Activated CD4-positive, alpha-beta T cell treated with anti-CD3 and anti-CD28 coated beads, Interleukin-2, amount 10 ng/mL, durations not matched to agents 7 days and 5 days (primary cell): ENCODE measurements at places on chromosomes 11 and 22.

DNA sequence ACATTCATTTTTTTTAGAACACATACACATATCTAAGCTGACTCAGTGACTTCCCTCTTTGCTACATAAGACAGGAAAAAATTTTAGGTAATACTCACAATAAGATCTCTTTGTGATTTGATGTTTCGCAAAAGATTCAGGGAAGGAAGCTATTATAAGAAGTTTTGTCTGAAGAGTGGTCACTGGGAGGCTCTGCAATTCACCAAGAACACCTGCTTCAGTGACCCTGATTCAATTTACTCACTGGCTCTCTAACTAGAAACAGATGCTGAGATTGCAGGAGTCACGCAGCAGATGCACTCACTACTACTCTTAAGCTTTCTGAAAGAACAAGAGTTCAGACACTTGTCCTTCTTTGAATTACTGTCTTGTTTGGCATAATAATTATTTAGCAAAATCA is 193.6 kb upstream of the DDI1 start:
- DNase-seq: no peak

DNA sequence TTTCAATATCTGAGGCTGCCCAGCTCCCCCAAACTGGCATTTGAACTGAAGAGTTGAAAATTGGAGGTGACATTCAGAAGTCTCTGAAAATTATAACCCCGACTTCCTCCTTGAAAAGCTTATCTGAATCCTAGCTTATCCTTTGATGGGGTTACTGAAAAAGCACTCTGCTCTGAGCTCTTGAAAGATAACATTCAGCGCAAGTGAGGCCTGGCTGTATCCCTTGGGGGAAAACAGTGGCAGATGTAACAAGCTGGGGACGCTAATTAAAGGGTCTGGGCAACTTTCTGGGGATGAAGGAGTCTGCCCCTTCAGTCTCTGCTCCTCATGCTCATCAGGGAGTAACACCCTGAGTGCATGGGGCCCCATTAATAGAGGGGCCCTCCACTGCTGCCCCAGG is 402.0 kb upstream of the CADM1 start:
- no peak for DNase-seq

DNA sequence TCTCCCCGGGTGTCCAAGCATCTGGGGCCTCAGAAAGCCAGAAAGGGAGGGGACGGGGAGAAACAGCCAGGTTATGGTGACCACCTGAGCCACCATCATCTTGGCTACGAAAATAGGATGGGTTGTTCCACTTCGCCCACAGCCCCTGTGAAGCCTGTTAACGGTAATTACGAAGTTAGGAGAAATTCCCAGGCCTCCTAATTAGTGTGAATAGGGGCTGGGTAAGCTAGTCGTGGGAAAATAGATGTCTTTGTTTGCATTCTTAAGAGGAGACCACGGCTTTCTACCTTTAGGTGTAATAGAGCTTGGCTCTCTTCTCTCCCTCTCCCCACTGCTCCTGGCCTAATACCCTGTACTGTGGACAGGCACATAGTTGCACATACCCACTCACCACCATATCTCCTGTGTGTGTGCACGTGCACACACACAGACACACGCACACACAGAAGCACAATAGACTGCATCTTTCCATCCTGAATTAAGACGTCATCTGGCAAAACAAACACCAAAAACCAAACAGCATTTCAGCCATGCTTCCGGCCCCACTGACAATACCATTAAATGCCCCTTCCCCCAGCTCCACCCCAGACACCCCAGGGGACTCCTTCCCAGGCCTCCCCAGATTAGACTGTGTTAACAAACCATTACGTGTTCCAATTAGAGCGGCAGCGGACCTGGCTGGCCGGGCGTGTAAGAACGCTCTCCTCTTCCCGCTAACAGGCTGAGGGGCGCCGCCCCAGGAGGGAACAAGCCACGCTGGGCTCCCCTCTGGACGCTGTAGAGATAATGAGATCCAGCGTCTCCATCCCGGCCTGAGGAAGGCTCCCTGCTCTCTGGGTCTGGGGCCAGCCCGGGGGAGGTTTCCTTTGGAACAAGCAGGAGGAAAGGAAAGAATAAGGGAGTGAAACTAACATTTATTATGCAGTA is 72.8 kb downstream of the TP53I11 start:
- no peak for DNase-seq

- DNase-seq: no peak
These were observed 830 bp downstream of the C11orf97 start for GRCh38 chr11:94513091-94513490.

GRCh38 chr11:6228520-6228919 is 5.9 kb downstream of the FHIP1B start:
- DNase-seq: no peak

DNA sequence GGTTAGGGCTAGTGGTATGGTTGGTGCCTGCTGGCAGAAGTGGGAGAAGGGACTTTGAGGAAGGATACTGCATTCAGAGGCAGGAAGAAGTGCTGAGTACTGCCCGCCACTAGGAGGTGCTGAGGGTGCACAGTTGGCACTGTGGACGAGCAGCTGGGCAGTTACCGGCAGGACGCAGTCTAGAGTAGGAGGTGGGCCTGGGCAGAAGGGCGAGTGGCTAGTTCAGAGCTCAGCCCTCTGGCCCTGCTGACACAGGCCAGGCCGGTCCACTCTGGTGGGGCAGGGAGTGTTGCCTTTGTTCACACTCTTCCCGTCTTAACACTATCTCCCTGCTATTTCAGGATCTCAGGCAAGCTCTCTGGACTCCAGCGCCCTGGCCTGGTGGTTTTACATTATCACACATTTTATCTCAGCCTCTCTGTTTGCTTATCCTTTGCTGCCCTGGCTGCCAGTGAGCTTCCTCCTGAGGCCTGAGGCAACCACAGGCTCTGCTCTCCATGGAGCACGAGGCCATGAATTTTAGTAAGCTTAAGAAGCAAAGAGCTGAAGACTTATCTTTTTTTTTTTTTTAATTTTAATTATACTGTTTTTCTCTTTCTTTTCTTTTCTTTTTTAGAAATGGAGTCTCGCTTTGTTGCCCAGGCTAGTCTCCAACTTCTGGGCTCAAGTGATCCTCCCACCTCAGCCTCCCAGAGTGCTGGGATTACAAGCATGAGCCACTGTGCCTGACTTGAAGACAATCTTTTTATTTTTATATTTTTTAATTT is 26.9 kb downstream of the SNAP29 start:
- peak; percentile 37 for DNase-seq

DNA sequence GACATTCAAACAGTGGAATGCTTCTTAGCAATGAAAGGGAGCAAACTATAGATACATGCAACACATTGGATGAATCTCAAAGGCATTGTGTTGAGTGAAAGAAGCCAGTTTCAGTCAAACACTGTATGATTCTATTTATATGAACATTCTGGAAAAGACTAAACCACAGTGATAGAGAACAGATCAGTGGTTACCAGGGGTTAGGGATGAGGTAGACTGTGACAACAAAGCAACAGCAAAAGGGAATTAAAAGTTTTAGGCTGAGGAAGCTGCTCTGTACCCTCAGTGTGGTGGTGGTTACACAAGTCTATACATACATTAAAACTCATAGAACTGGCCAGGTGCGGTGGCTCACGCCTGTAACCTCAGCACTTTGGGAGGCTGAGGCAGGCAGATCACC is 23.0 kb downstream of the FDX1 start:
- DNase-seq: no peak

DNA sequence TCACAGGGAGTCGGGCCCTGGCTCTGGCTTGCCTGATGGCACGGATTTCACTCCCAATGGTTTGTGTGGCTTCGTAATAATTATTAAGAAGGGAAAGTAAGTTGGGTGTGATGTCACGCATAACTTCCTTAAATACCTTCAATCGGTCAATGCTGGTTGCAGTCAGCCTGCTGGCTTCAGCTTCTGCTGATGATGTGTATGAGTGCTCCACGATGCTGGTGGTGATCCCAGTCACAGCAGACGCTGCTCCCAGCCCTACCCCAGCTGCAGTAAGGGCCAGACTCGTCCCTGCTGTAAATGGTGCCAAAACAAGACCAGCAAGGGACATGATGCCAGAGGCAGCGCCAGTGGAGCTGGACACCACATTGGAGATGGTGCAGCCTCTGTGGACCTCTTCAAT is 19.1 kb downstream of the APOL3 start:
- DNase-seq: no peak

DNA sequence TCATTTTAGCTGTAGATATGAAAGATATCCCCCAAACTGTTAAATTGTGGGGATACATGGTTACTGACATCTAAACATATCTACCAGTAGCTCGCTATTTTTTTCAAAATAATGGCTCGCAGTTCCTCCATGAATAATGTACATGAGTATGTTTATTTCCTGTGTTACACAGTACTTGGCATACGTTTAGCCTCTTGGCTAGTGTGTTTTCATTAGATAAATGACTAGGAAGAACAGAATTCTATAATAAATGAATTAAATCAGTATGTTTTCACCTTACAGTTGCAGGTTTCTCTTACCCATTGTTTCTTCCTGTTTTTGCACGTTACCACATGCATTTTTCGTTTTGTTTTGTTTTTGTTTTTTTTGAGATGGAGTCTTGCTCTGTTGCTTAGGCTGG is 21.8 kb downstream of the RNF169 start:
- DNase-seq: no peak

DNA sequence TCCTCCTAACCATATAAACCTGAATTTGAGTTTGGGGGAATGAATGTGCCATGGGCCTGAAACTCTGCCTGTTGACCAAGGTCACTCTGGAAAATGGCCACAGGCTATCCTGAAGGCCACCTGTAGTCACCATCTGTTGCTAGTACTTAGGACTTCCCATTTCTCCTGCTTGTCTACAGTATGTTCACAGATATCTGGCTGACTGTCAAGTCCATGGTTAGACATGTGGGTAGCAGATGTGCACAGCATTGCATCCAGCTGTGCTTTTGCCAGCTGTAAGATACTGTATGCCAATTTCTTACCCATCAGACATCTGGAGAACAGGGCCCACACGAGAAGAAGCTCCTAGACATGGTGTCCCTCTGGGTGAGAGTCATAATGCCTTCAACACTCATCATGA is 475.4 kb downstream of the INSC start:
- DNase-seq: no peak

- no peak for DNase-seq
These were observed 235.9 kb upstream of the ARHGAP20 start for GRCh38 chr11:110948112-110948511.

GRCh38 chr11:79363861-79364378 is 76.9 kb downstream of the TENM4 start:
- no peak for DNase-seq

- peak; percentile 58 for DNase-seq
These were observed 31.0 kb downstream of the MCM5 start for GRCh38 chr22:35430897-35431322.

- DNase-seq: no peak
These were observed 143.0 kb downstream of the ELP4 start for GRCh38 chr11:31652528-31652927.

DNA sequence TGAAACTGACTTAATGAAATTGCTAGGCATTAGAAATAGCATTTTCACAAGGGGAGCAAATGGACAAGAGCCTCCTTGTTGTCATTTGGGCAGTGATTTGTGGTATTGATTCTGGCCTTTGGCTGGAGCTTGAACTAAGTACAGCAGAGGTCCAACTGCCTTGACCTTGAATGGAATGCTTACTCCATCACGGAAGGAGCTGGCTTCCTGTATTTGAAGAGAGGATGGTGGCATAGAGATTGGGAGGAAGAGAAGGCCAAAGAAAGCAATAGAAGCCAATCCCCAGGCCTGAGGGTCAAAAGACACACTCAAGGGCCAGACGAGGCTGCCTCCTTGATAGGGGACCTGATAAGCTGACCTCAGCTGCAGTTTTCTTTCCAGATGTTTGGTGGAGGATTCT is 126.6 kb upstream of the MPPED2 start:
- DNase-seq: no peak

GRCh38 chr22:29780748-29781676 is 13.8 kb downstream of the UQCR10 start:
- DNase-seq: no peak

- no peak for DNase-seq
These were observed 651.1 kb downstream of the METTL15 start for GRCh38 chr11:28759311-28759710.

GRCh38 chr11:103546236-103546635 is 437.0 kb downstream of the DYNC2H1 start:
- DNase-seq: no peak

DNA sequence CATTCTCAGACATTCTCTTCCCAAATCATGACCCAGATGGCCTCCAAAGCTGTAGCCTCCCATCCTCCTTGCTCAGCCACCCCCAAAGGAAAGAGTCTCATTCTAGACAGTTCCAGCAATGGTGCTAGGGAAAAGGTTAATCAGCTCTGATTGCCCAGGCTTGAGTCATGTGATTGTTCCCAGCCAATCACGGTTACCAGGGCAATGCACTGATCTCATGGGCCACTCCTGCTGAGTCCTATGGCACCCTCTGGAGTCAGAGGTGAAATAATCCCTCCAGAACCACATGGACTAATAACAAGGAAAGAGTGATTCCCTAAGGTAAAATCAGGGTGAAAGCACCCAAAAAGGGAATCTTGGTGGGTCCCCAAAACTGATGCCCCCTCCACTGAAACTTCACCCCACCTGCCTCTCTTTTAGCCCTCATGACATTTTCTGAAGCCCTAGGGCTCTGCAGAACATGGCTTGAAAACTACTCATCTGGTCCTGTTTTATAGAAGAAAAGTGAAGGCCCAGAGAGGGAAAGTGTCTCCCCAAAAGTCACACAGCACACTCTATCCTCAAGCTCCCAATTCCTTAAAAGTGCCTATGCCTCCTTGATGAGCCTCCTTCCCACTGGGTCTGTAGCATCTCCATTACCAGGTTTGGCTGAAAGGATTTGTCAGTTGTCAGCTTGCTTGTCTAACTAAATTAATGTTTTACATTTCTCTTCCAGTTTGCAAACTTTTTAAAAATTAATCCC is 203.7 kb downstream of the MN1 start:
- no peak for DNase-seq

DNA sequence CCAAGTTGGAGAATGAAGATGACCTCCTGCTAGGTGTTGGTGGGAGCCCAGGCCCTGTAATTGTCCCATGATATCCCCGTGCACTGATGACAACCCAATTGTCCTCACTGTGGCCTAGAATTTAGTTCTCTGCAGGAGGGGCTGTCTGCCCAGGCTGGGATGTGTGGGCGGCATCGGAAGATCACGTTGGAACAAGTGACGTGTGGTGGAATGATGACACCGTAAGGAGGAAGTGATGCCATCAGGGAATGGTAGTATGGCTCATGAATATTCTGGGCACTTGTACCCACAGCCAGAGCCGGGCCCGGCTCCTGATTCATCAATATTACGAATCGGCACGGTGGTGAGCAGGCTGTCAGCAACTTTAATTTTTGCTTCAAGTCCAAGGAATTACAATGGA is 111.6 kb downstream of the MIAT start:
- no peak for DNase-seq

GRCh38 chr11:57778318-57779037 is 16.9 kb downstream of the CTNND1 start:
- DNase-seq: no peak

GRCh38 chr11:7512525-7513233 is 1.1 kb upstream of the PPFIBP2 start:
- DNase-seq: peak; percentile 17
